ENCODE measurements at places on chromosomes 7 and 10. TPM values are rescaled to one million over a fixed set of nuclear protein-coding genes. Genes with fewer than 3 reads are reported as not detected.

The LAMB1 gene
- polyA plus RNA-seq: 50.0 TPM

The SLC26A5 gene
- 0.46 TPM for polyA plus RNA-seq

The NRAP gene
- polyA plus RNA-seq: 0.92 TPM

The GDF2 gene
- not detected for polyA plus RNA-seq

The TDRD1 gene
- 0.06 TPM for polyA plus RNA-seq

The BTBD16 gene
- 0.40 TPM for polyA plus RNA-seq
